ENCODE measurements at places on chromosomes 2 and 18. TPM values are rescaled to one million over a fixed set of nuclear protein-coding genes. Genes with fewer than 3 reads are reported as not detected.
A peak's percentile ranks its signal among the peaks of the same experiment; 100 is the strongest.

Gene DCC
- 1.0 TPM for total RNA-seq

Gene ZNF396
- total RNA-seq: 1.8 TPM

Gene GBX2
- 1.1 TPM for total RNA-seq

Gene TLX2
- 0.18 TPM for total RNA-seq

Gene LOXHD1
- 0.14 TPM for total RNA-seq

Gene SCG2
- total RNA-seq: 2.3 TPM

Gene LIMS3
- total RNA-seq: 3.1 TPM

Gene REEP1
- 1.8 TPM for total RNA-seq

GRCh38 chr18:31207391-31207790 is 44.7 kb upstream of the DSC1 start:
- H3K27ac ChIP-seq: peak overlapping the region; percentile 95
- no peak for DNase-seq
- peak overlapping the region; percentile 55 for H3K4me3 ChIP-seq
- no peaks in the 10 kb centered on the region for H3K27me3 ChIP-seq
- peaks cover 63% of the 10 kb centered on the region for H3K4me1 ChIP-seq
- no peaks in the 10 kb centered on the region for H3K36me3 ChIP-seq

DNA sequence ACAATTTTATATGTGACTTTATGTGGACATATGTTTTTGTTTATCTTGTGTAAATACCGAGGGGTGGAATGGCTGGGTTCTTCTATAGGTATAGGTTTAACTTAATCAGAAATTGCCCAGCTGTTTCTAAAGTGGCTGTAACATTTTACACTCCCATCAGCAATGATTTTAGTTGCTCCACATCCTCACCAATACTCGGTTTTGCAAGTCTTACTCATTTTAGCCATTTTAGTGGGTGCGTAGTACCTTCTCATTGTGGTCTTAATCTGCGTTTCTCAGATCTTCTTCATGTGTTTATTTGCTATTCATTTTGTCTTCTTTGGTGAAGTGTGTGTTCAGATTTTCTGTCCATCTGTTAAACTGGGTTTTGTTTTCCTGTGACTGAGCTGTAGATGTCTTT is 95.4 kb upstream of the BCL2L11 start:
- no peak overlapping the region for H3K4me3 ChIP-seq
- peaks cover 7% of the 10 kb centered on the region for H3K4me1 ChIP-seq
- no peaks in the 10 kb centered on the region for H3K36me3 ChIP-seq
- no peak overlapping the region for H3K27ac ChIP-seq

DNA sequence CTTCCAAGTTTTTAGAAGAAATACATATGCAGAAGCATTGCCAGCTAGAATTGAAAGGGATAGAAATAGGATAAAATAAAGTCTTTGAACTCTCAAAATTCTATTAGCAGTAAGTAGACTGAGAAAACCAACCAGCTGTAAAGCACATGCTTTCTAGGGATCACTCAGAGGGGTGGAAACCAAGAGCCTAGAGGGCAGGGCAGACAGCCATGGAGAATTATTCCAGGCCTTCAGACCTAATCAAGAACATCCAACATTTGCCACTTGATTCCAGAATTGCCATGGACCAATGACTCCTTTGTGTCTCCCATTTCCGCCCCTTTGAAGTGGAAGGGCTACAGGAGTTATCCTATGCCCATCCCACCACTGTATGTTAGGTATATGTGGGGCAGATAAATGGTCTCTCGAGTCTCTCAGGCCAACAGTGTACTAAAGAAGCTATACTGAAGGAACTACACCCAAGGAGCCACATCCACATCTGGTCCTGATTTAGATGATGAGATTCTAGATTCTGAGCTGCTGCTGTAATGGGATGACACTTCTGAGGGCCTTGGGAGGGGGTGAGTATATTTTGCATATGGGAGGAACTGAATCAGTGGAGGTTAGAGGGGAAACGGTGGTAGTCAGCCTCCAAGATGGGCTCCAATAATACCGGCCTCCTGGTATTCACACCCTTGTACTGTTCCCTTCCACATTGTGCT is 4.0 kb downstream of the FARSB start:
- no peak for DNase-seq
- no peaks in the 10 kb centered on the region for H3K27me3 ChIP-seq
- H3K27ac ChIP-seq: no peak overlapping the region
- H3K36me3 ChIP-seq: peaks cover 2% of the 10 kb centered on the region
- no peak overlapping the region for H3K4me3 ChIP-seq
- peaks cover 22% of the 10 kb centered on the region for H3K4me1 ChIP-seq

GRCh38 chr18:75338631-75339030 is 88.9 kb downstream of the SMIM21 start:
- H3K27me3 ChIP-seq: no peaks in the 10 kb centered on the region
- H3K4me3 ChIP-seq: no peak overlapping the region
- H3K27ac ChIP-seq: no peak overlapping the region
- no peaks in the 10 kb centered on the region for H3K36me3 ChIP-seq
- H3K4me1 ChIP-seq: peaks cover 8% of the 10 kb centered on the region

DNA sequence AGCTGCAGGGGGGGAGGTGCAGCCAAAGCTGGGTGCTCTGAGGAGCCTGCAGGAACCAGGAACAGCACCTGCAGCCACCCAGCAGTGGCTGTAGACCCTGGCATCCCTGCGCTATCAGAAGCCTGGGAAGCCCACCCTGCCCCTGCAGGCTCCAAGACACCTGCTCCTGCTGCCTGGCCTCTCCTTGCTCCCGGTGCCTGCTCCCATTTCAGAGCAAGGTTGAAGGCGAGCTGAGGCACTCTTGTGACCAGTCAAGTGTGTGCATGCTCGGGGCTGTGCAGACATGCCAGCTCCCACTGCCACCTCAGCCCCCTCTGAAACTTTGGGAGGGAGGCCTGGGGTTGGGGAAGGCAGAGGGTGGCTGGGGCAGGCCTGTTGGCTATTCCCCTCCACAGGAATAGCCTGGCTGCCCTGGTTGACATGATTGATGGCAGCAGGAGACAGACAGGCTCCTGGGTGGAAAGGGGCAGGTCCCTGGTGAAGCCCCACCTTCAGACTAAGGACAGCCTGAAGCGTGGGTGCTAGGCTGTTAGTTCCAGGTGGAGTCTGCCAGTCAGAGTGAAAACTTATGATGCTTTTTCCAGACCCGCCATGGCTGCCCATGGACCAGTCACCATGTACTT is 151.4 kb downstream of the MBD5 start:
- no peak for DNase-seq
- no peak overlapping the region for H3K27ac ChIP-seq
- peaks cover 12% of the 10 kb centered on the region for H3K4me1 ChIP-seq
- H3K27me3 ChIP-seq: no peaks in the 10 kb centered on the region

DNA sequence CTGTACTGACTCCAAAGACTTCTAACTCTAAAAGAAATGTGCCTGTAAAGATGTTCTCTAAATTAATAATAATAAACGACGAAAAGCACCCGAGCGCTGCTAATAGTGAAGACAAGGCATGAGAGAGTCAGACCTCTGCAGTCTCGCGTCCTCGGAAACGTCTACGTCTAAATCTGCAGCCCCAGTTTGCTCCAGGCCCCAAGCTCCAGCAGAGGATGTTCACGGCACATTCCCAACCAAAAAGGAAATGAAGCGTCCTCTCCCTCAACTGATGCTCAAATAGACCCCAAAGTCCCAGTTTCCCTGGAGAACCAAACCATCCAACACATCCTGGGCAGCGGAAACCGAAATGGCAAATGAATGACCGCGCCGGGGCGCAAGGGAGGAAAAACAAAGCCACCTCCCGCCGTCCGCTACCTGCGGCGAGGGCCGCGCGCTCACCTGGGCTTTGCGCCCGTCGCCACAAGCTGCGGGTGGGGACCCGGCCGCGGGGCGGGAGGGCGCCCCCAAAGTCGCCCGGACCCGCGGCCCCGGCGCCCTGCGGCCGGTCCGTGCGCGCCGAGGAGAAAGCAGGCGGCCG is 47.1 kb upstream of the CCDC150 start:
- H3K4me3 ChIP-seq: peak overlapping the region; percentile 93
- peaks cover 16% of the 10 kb centered on the region for H3K27me3 ChIP-seq
- H3K4me1 ChIP-seq: peaks cover 36% of the 10 kb centered on the region
- no peaks in the 10 kb centered on the region for H3K36me3 ChIP-seq
- H3K27ac ChIP-seq: peak overlapping the region; percentile 95

GRCh38 chr2:148675708-148676107 is 31.2 kb downstream of the EPC2 start:
- DNase-seq: no peak
- peaks cover 20% of the 10 kb centered on the region for H3K4me1 ChIP-seq
- H3K27ac ChIP-seq: peak overlapping the region; percentile 35
- no peaks in the 10 kb centered on the region for H3K27me3 ChIP-seq
- H3K36me3 ChIP-seq: peaks cover 16% of the 10 kb centered on the region

DNA sequence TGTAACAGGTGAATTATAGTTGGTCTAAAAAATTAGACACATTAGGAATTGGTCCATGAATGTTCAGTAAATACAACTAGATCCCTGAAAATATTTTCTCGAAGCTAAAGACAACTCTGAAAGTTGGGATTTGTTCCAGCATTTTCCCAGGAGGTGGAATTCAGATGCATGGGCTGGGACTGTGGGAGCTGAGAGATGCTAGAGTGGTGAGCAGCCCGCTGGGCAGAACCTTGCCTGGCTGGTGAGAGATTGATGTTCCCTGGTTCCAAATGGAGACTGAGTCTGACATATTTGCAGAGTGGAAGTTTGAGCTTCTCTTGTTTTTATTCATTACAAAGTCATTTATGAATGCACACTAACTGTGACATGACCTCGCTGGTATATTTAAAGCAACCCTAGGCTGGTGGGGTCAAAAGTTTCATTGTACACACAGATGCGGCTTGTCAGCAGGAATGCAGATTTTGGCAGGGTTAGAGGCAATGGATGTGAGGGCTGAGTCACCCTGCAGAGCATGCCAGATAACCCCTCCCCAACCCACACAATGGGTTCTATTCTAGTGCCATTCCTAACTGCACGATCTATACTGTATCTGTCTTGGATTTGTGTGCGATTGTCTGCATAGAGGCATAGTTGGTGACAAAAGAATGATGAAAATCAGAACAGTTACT is 23.5 kb upstream of the TMEM178A start:
- no peak overlapping the region for H3K4me3 ChIP-seq
- H3K4me1 ChIP-seq: no peaks in the 10 kb centered on the region
- no peak for DNase-seq

DNA sequence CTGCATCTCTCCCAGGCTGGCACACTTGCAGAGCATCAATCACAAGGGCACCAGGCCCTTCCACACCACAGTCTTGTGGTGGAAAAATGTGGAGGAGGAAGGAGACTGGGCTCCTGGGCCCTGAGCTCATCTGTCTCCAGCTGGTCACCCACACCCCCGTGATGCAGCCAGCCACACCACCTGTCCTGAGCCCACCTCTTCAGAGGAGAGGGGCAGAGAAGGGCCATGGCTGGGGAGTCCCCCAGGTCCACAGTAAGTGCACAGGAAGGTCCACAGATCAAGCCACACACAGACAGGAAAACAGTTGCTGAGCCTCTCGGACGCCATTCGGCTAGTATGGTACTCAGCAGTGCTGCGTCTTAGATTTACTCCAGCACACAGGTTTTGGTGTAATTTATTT is 203.5 kb upstream of the SALL3 start:
- H3K27ac ChIP-seq: no peak overlapping the region
- peaks cover 8% of the 10 kb centered on the region for H3K4me1 ChIP-seq

DNA sequence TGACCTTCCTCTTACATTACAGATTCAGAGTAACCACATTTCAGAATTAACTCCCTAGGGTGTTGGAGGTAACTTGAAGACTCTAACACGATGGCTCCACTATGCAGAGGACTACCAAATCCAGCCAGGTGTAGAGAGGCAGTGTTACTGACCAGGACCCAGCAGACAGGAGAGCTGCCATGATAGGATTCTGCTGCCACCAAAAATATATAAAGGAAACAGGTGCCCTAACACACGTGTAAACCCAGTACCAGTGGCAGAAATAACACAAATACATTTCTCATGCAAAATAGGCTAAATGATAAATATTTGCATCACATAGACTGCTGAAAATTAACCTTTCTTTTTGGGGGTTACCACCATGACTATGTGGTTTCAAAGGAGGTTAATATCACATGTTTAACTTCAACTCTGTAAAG is 7.0 kb downstream of the ZBTB14 start:
- DNase-seq: no peak
- H3K36me3 ChIP-seq: peaks cover 15% of the 10 kb centered on the region
- H3K27ac ChIP-seq: no peak overlapping the region
- H3K4me1 ChIP-seq: no peaks in the 10 kb centered on the region
- H3K4me3 ChIP-seq: no peak overlapping the region
